Activated naive CD4-positive, alpha-beta T cell treated with anti-CD3 and anti-CD28 coated beads, Interleukin-2, amount 50 U/mL, for 72 hours (primary cell): ENCODE measurements at places on chromosomes 2 and 18.

DNA sequence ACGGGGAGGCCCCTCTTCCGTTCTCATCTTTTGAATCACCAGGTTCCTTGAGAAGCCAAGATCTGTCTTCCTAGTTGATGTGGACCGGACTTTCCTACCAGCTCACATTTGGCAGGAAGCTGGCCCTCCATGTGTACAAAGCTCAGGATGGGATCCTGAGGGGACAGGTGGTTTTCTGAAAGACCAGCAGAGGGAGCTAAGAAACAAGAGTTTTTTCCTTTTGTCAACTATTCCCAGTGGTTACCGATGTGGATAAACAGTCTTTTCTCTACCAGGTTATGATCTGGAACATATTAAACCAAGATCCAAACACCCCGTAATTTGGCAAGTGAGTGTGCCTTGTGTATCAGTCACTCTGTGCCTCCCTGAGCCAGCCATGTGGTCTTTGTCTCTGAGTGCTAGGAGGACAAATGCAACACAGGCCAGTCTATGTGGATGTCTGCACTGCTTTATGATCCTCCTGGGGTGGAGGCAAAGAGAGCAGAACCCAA is 25.1 kb upstream of the ARHGAP25 start:
- no peak for DNase-seq

- DNase-seq, result no peak
These were observed 157.8 kb downstream of the CYRIA start for GRCh38 chr2:16507655-16508489.

GRCh38 chr2:105744091-105744908 is 412 bp upstream of the NCK2 start:
- no peak for DNase-seq

DNA sequence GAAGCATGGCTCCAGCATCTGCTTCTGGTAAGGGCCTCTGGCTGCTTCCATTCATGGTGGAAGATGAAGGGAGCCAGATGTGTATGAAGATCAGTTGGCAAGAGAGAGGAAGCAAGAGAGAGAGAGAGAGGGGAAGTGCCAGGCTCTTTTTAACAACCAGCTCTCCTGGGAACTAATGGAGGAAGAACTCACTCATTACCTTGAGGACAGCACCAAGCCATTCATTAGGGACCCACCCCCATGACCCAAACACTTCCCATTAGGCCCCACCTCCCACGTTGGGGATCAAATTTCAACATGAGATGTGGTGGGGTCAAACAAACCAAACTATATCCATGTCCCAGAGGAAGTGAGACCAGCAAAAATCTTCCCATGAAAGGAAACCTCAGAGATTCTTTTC is 124.8 kb upstream of the SIX2 start:
- DNase-seq, result no peak

- DNase-seq, result no peak
These were observed 100.1 kb upstream of the APCDD1 start for GRCh38 chr18:10354241-10354811.

GRCh38 chr2:48075631-48076030 is 169.3 kb upstream of the FBXO11 start:
- no peak for DNase-seq

GRCh38 chr2:152154462-152154861 is 21.1 kb downstream of the STAM2 start:
- no peak for DNase-seq

DNA sequence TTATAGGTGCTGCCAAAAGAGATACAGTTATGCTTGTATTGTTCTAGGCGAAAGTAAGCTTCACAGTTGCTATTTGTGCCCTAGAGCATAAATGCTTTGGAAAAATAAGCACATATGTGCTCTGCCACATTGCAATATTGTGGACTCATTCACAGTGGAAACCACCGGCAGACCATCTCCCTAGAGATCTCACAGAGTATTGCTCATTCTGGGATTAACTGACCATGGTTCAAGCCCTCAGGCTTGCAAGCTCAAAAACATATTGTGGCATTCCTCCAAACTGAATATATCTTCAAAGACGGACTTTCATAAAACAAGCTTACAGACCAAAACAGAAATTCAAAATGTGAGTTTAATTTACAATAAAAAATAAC is 158.2 kb upstream of the CCDC150 start:
- no peak for DNase-seq

DNA sequence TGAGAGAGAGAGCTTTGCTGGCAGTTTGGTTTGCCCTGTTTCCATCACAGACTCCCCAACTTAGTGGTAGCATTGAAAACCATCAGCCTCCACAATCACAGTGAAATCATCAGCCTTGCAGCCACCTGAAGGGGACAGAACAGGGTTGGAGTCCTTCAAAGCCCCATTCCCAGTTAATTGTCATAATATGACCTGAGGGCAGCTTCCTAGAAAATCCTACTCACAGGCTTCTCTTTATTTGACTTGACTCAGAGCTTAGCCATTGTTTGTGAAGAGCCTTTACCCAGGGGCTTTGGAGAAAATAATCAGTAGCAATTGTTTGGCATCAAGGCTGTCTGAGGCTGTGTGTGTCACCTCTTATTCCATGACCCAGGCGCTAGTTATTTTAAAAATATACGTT is 308.7 kb downstream of the CBLN2 start:
- DNase-seq, result no peak

DNA sequence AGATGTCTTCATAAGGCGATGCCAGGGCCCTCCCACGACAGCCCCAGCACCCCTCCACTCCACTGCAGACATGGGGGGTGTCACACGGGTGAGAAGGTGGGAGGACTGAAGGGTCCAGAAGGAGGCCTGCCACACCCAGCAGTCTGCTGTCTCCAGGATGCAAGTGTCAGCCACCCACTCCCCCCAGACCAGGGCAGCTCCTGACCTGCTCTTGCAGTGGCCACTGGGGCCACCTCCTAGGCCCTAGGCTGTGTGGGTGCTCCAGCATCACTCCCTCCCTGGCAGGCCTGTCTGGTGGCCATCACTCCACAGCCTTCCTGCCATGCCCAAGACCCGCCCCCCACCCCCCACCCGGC is 171.0 kb downstream of the CELF4 start:
- DNase-seq, result no peak

DNA sequence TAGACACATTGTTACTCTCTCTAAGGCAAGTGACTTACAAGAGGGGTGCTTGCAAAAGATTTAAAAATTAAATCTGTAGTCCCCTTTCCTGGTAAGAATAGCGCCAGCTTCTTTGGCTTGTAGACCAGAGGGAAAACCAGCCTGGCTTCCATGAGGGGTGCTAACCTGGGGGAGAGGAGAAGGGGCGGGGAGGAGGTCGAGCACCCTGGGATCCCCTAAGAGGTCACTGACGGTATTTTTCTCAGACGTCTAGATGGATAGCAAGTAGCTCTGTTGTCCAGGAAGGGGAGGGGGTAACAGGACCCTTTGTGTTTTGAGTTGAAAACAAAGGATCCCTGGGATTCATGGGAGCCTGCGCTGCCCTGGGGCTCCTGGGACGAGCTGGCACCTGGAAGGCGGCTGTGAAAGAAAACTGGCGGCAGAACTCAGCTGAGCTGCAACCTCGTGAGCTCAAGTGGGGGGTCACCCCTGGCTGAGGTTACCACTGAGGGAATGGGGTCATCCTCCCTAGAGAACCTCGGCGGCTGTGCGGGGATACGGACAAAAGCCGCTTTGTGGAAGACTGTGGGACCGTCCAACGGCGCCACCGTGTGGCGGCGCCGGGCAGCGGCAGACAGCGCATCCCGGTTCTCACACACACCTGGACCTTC is 37.8 kb upstream of the MRPL19 start:
- DNase-seq, result peak; percentile 67

DNA sequence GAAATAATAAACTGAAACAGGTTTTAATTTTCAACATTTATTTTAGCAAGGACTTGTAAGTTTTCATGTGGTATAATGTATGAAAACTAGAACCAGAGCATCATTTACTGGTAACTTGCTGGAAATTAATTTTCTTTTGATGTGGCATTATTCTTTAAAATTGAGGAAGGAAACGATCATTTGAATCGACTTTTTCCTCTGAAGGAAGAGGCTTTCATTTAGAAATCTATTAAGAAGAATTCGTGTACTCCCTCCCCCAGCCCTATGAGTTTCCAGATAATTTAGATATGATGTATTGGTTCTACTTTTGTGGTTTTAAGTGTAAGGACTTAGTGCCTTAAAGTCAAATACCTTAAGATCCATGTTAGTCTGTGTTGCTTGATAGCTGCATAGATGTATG is 2.5 kb downstream of the BABAM2 start:
- no peak for DNase-seq

GRCh38 chr2:36356990-36357846 is 1.6 kb downstream of the CRIM1 start:
- DNase-seq, result peak; percentile 66

DNA sequence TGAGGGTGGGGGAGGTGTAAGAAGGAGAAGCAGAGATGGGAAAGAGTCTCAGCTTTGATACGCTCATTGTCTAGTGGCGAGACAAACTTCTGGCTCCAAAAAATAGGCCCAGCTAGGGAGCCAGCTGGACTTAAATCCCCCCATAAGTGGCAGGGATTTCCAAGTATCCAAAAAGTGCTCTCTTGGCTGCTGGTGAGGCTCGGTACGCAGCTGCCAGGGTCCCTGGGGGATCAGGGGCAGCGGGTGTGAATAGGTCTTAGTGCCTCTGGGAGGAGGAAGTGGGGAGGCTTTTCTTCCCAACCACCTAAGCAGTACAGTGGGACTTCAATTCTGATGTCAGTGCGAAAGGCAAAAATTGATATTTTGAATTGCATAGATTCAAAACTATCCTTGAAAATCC is 73.5 kb downstream of the ALK start:
- DNase-seq, result no peak

- DNase-seq, result no peak
These were observed 1.0 kb upstream of the TCF4 start for GRCh38 chr18:55588870-55589595.

DNA sequence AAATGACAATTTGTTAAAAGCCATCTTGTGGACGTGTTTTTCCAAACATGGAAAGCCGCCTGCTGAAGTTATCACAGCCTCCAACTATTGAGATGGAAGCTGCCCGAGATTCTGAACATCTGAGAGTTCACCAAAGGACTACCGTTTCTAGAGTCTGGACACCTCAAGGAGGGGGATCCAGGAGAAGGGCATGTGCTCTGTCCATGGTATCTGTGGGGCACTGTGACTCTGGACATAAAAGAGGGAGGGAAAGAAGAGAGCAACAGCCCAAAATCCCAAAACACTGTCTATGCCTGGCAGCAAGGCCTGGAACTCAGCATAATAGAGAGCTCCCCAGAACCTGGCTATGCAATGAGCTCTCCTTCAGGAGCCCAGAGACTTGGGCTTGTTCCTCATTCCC is 319.9 kb downstream of the EN1 start:
- no peak for DNase-seq

GRCh38 chr2:1747065-1747941 is 3.0 kb upstream of the PXDN start:
- no peak for DNase-seq

DNA sequence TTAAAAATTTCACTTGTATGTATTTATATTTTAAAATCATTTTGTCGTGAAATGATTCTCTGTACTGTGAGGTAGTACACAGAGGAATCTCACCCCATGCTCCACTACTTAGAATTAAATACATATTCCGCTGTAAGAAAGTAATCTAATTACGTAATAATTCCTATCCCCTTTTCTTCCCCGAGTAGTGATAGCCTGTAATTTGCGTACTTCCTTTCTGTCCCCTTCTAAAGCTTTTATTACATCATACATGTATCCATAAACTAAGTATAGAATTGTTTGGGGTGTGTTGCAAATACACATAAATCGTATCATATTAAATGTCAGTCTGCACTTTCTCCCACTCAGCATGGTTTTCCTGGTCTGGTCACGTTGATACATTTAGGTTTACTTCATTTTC is 12.4 kb upstream of the CHCHD5 start:
- no peak for DNase-seq

DNA sequence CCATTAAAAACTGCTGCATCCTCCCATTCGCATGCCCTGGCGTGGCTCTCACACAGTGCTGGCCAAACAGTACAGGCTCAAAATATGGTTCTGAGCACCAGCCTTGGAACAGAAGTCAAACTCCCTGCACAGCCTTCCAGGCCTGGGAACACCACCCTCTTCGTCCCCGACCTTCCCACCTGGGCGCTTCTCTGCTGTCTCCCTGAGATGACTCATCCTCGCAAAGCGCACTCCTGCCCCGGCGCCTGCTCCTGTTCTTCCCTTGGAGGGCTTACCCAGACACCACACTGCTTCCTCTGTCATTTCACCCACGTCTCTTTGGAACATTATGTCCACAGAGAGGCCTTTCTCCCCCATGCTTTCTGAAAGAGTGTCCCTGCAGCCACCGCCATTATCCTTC is 172.7 kb downstream of the L3MBTL4 start:
- no peak for DNase-seq
